ENCODE measurements at places on chromosomes 4 and X.

- no peak for DNase-seq
These were observed 238.5 kb downstream of the PRR32 start for GRCh38 chrX:127057891-127058619.

GRCh38 chr4:108884596-108884995 lies 121.7 kb upstream of the ETNPPL start:
- DNase-seq: no peak

GRCh38 chr4:86184901-86185285 lies 175.0 kb downstream of the MAPK10 start:
- no peak for DNase-seq

DNA sequence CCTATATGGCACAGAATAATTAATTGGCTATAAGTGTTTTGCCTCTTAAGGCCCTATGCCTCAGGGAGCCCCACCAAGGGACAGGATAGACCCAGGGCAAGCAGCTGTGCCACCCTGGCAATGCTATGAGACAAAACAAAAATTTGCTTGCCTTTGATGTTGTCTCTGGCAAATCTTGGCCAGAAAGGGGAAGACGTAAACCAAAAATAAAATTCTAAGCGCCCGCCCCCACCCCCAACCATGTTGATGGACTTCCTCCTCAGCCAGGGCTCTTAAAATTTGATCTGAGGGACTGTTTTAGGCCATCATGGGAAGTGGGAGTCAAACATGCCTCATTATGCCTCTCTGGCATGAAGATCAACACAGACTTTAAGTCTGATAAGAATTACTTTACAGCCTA lies 130.5 kb upstream of the APOOL start:
- DNase-seq: no peak

DNA sequence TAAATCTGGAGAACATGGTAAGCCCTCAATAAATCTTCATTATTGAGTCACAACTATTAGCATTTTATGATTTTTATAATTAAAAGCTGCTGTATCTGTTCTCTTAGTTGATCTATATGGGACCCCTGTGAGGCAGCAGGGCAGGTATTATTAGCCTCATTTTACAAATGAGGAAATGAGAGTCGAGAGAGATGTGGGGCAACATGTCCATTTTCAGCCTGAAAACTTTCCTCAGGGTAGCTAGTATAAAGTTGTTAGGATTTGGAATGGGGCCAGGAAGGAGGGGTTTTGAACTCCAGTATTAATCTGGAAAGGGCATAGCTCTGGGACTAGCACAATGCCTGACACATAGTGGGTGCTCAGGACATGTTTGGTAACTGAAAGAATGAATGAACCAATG lies 191.7 kb upstream of the GPC4 start:
- DNase-seq: no peak

- no peak for DNase-seq
These were observed 647.4 kb downstream of the BCOR start for GRCh38 chrX:39450234-39450977.

DNA sequence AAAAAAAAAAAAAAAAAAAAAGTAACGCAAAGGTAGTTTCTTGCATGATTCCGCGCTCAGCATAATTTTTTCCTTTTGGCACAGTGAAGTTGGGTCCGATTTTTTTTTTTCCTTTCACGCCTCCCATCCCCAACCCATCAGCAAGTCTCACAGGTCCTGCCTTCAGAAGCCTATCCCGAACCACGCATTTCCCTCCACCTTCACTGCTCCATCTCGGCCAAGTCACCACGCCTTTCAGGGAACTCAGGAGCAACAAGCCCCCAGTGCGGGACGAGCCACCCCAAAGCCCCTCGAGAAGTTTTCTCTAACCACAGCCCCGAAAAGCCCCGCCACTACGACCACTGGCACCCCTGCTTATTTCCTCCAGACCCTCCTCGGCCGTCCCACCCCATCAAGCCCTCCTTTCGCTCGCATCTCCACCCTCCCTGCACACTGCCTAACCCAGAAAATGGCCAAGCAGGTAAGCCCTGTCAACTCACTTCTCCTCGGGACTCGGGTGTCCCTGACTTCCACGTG lies 1.0 kb downstream of the SLBP start:
- no peak for DNase-seq

GRCh38 chrX:96685210-96686099 lies 813 bp downstream of the DIAPH2 start:
- DNase-seq: peak; percentile 23

GRCh38 chr4:140097572-140097971 lies 56.4 kb downstream of the MAML3 start:
- DNase-seq: no peak

- no peak for DNase-seq
These were observed 19.5 kb upstream of the GLRA3 start for GRCh38 chr4:174848596-174848995.

DNA sequence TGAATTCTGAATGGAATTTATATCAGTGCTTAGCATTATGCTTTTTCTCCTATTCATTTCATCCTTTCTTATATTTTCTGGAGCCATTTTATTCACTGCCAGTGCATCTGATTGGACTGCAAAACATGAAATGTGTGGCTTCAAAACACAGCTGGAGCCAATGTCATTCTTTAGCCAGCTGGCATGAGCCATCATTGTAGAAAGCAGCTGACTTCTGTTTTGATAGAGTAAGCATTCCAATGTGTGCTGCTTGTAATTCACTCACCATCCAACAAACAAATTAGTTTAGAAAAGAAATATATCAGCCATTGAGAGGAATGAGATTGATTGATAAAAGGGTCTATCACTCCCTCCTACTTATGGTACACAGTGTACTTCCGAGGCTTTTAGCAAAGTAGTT lies 2616.0 kb downstream of the ARAP2 start:
- no peak for DNase-seq

- no peak for DNase-seq
These were observed 95.3 kb upstream of the EGFL6 start for GRCh38 chrX:13474164-13474516.

DNA sequence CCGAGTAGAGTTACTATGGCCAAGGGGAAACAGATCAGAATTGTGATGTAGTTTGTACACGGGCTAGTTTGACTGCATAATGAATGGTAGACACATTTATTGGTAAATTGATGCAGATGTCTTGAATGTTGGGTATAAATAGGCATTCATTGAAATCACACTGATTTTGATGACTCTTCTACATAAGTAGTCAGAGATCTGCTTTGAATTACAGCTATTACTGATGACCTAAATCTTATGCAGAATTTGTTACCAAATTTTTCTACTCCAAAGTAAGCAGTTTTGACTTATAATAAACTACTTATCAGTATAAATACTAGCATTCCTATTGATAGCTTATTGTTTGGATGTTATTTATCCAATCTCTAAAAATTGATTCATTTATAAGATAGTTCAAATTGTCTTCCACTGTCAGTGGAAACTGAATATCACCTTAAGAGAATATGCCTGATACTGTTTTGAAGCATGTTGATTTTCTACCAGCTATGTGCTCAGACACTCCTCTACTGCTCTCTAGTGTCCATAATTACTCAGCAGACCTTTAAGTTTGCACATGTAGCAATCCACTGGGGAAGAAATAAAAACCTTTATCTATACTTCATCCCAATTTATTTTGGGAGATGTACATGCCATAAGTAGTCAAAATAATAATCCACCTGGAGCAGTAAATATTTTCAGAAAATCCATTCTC lies 120.3 kb downstream of the RASL11B start:
- DNase-seq: no peak

- no peak for DNase-seq
These were observed 40.0 kb upstream of the APLN start for GRCh38 chrX:129694805-129695204.

- no peak for DNase-seq
These were observed 1077.3 kb upstream of the ADGRL3 start for GRCh38 chr4:60122820-60123219.

GRCh38 chr4:75786938-75787337 lies 62.6 kb downstream of the USO1 start:
- DNase-seq: no peak

- no peak for DNase-seq
These were observed 409.2 kb downstream of the NKX6-1 start for GRCh38 chr4:84089652-84090437.

Measured in activated B cell treated with CpG ODN at 0.5 μM for 24 hours (primary cell).